Keratinocyte (primary cell): ENCODE measurements at places on chromosomes 12 and 14. TPM values are rescaled to one million over a fixed set of nuclear protein-coding genes. Genes with fewer than 3 reads are reported as not detected.

Gene SVOP
- not detected in 3 replicates for polyA plus RNA-seq

Gene TXNDC16
- 1.2 to 1.9 TPM (median 1.2 TPM) in 3 replicates for polyA plus RNA-seq

- no peak for DNase-seq
These were observed 109.0 kb downstream of the GPATCH2L start for GRCh38 chr14:76260749-76261148.

DNA sequence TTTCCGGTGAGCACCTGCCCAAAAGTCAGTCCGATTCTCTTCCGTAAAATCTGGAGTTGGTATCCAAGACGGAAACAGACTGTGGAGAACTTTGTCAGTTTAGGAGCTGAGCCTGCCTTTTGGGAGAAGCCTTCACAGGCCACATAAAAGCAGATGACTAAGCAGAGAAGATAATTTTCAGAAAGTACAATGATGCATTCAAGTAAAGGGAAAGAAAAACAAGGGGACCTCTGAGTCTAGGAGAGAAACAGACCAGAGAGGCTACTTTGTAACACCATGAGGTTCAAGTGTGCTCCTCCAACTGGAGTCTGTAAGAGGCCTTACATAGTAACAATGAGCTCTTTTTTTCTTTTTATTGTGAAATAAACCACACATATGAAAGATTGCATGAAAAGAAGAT, 21.1 kb downstream of the TMED8 start:
- no peak for DNase-seq

- DNase-seq: no peak
These were observed 13.1 kb upstream of the METAP2 start for GRCh38 chr12:95460896-95461295.

- DNase-seq: no peak
These were observed 104.0 kb upstream of the BCAT1 start for GRCh38 chr12:25052914-25053211.

DNA sequence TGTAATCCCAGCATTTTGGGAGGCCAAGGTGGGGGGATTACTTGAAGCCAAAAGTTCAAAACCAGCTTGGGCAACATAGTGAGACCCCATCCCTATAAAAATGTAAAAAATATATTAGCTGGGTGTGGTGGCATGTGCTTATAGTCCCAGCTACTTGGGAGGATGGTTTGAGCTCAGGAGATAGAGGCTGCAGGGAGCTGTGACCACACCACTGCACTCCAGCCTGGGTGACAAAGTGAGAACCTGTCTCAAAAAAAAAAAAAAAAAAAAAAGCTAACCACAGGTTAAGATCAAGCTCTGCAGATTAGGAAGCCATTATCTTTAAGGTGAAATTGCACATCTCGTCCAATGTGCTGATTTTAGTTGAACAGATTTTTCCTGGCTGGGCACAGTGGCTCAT, 23.7 kb upstream of the CERS5 start:
- no peak for DNase-seq

DNA sequence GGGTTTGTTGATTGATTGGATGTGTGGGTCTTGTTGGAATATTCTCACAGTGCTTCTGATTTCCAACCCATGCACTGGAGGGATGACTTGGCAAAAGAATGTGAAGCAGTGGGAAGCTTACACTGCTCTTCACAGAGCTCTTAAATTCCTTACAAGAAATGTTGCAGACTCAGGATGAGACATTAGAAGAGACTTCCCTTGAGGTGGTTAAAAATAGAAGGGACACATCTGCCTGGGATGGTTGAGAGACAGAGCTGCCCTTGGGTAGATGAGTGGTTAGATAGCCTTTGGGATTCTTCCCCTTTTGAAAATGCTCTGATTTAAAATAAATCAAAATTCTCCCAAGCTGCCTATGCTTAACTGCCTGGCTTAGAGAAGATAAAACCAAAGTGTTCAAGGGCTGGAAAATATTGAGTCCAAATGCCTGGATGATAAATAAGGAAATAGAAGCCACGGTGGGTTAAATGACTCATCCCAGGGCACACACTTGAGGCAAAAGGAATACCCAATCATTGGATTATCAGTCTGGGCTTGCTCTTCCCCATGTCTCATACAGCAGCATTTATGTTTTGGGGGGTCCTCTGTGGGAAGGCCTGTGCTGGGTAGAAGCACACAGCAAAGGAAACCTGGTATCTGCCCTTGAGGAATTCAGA, 264.3 kb downstream of the AKAP6 start:
- no peak for DNase-seq
